ENCODE measurements at places on chromosomes 3 and 15.

DNA sequence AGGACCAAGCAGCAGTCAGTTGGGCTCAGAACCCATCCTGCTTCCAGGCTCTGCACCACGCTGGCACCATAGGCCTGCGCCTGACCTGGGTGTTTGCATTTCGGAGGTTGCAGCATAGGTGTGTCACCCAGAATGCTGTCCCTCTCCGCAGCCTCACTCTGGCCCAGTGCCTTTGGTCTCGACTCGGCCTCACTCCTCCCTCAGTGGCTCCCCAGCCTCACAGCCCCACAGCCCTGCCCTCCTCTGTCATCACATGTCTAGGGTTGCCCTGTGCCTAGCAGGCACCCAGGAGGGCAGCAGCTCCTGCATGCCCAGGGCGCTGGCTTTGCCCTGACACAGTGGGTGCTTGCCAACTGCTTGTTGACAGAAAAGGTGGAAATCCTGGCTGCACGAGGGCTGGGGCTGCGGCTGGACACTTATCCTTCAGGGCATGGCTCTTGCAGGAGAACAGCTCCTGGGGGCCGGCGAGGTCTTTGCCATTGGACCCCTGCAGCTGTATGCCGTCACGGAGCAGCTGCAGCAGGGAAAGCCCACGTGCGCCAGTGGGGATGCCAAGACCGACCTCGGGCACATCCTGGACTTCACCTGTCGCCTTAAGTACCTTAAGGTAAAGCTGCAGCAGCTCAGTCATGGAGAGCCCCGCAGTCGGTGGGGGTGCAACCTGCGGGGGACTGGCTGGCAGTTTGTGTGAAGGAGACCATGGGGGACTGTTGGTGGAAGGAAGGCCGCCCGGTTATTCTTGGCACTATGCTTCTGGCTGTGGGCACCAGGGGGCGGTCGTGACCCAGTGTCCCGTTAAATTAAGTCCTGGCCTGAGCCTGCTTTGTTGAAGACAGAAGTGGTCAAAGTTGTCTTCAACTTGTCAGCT is 16.2 kb downstream of the NISCH start:
- no peak for DNase-seq

DNA sequence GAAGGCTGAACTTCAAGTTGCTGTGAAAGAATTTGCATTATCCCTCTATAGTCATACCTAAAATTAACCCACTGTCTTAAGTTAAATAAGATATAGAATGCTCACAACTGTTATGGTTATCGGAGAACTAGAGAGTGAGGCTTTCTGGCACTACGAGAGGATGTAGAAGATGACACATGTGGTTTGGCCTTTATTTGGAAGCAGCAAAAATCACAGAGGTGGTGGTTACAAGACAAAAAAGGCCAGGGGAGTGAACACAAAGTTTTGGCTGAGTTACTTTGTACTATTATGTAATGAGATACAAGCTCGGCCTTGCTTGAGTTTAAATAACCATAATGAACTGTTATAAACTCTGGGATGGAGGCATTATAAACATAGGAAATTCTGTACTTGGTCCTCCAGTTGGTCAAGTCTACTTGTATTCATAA is 78.3 kb upstream of the ICE2 start:
- no peak for DNase-seq

DNA sequence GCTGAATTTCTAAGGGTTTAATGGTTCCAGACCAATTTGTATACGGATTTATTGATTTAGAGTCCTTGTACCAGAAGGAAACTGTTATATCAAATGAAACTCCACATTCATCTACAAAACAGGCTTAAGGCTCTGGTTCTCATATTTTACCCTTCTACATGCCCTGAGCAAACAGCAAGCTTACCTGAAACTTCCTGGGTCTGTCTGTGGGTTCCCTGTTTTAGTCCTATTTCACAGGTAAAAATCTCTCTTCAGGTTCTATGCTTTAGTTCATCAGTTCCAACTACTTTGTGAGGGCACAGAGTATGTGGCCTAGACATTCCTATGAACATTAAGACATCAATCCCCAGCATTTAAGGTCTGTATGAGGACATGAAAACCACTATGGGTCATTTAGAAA is 57.7 kb downstream of the RFX7 start:
- DNase-seq, result no peak

DNA sequence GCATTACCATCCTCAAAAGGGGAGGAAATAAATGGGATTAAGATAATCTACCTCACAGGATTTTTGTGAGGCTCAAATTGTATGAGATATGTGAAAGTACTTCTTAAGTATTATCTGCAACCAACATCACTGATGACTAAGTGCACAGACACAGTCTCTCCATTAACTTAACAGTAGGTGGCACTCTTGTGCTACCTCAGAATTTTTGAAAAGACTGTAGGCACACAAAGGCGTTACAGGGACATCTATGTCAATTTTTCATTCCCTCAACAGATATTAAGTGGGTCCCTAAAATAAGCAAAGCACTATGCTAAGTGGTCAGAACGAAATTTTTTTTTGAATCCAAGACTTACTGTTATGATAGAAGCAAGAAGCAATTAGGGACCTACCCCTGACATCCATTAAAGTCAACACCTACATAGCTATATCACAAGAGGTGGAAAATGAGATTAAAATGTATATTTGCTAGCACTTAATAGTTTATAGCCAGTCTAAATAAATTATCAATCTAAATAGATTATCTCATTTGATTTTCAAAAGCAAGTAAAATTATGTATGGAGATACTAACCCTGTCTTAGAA is 52.9 kb downstream of the RYK start:
- DNase-seq, result no peak

- no peak for DNase-seq
Observed at GRCh38 chr15:35141743-35142471, 56.8 kb upstream of the NANOGP8 start.

GRCh38 chr3:136730595-136731273 is 21.4 kb downstream of the STAG1 start:
- no peak for DNase-seq

GRCh38 chr3:56061279-56061626 is 407.0 kb downstream of the ERC2 start:
- DNase-seq, result no peak

DNA sequence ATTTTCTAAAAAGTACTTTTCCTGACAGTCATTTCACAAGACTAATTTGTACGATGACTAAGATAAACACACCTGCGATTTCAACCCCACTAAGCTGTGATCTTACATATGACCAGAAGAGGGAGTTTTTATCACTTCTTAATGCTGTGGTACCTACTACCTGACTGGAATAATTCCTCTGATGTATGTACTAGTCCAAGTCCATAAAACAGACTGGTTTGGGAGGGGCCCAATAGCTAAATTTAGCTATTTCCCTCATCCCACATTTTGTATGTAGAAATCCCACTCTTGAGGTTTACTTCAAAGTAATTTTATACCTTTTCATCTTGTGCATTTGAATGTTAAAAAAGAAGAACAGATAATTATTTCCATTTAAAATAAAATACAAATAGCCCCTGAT is 49.7 kb upstream of the SCAANT1 start:
- DNase-seq, result no peak

- no peak for DNase-seq
Observed at GRCh38 chr3:160006282-160007163, 17.9 kb downstream of the IL12A start.

GRCh38 chr3:64131725-64132469 is 93.4 kb downstream of the PRICKLE2 start:
- no peak for DNase-seq

GRCh38 chr3:139203752-139204151 is 140.1 kb upstream of the MRPS22 start:
- DNase-seq, result no peak

DNA sequence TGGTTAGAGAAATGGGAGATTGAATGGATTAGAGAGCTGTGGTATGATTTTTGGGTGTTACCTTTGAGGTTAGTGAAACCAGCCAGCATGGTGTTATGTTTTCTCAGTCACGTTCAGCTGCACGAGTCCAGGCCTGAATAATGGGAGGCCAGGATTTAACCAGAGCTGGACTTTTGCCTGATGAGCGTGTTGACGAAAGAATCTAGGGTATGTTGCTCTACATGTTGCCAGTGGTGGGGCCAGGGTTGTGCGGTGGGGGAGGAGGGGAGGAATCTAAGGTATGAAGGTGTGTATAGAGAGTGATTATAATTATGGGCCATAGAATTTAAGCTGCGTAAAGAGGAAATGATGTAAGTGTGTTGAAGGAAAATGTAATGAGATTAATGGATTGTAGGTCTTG is 22.8 kb downstream of the MINDY2 start:
- no peak for DNase-seq

GRCh38 chr3:105806359-105806758 is 62.5 kb downstream of the CBLB start:
- DNase-seq, result no peak

DNA sequence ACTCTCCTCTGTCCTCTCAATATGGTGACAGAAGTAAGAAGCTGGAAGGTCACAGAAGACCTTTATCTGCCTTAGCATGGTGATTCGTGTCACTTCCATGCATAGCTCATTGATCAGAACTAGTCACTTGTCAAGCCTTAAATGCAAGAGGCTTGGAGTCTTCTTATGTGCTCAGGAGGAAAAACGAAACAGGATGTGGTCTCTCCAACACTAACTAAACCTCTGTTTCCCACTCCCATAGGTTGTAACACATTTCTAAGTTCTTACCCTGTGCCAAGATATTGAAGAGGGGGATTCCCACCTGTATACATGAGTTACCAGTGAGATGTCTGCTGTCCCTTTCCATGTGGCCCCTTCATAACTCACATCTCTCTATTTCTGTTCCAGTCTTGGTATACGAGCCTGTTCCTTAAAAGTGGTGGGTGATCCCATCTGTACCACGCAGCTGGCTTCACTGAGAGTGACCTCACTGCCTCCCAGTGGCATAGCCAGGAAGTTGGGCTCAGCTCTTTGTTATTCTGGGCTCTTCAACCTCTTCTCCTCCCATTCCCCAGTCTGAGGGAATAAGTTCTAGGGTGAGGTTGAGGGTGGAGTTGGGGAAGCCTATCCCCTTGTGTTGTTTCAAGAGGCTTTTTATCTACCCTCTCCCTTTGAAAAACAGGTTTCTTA is 203.2 kb upstream of the PPP2R3A start:
- DNase-seq, result no peak

DNA sequence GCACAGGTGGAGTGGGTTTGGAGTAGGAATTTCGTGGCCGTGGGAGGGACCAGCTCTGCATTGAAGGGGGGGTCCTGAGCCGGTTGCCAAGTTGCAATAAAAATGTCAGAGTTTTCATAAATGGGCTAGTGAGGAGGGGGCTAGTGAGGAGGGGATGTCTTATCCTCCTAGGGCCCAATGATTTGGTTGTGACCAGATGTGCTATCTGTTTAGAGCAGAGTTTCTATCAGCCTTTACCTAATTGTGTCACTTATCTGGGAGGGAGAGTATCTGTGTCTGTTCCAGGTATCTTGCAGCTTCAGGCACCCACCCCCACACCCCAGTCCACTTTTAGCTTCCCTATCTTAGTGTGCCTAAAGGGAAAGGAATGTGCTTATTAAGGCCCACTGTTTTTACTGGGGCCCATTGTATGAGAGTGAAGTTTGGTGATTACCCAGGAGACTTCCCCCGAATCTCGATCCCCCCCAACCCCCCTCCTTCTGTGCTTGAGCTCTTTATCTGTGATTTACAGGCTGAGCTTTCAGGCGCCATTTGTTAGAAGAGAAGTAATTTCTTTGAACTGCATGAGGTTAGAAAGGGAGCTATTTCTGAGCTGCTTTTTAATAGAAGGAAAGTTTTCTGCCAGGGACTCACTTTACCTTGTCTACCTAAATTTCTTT is 42.6 kb downstream of the PPCDC start:
- DNase-seq, result no peak

- DNase-seq, result no peak
Observed at GRCh38 chr15:49185473-49185872, 15.4 kb downstream of the GALK2 start.

Data from esophagus squamous epithelium (tissue), 5 donors.